Neural crest cell (in vitro differentiated cells): ENCODE measurements at places on chromosomes 7 and 10. TPM values are rescaled to one million over a fixed set of nuclear protein-coding genes. Genes with fewer than 3 reads are reported as not detected.

Gene EVX1
- 0.79 and 0.80 TPM in 2 replicates for total RNA-seq

Gene SYCE1
- total RNA-seq = not detected in 2 replicates

GRCh38 chr10:75050149-75050919 lies 61.1 kb upstream of the SAMD8 start:
- no peaks in the 10 kb centered on the region for H3K36me3 ChIP-seq
- no peak overlapping the region for H3K4me3 ChIP-seq
- H3K4me1 ChIP-seq = no peaks in the 10 kb centered on the region
- H3K27me3 ChIP-seq = no peaks in the 10 kb centered on the region
- DNase-seq = no peak

DNA sequence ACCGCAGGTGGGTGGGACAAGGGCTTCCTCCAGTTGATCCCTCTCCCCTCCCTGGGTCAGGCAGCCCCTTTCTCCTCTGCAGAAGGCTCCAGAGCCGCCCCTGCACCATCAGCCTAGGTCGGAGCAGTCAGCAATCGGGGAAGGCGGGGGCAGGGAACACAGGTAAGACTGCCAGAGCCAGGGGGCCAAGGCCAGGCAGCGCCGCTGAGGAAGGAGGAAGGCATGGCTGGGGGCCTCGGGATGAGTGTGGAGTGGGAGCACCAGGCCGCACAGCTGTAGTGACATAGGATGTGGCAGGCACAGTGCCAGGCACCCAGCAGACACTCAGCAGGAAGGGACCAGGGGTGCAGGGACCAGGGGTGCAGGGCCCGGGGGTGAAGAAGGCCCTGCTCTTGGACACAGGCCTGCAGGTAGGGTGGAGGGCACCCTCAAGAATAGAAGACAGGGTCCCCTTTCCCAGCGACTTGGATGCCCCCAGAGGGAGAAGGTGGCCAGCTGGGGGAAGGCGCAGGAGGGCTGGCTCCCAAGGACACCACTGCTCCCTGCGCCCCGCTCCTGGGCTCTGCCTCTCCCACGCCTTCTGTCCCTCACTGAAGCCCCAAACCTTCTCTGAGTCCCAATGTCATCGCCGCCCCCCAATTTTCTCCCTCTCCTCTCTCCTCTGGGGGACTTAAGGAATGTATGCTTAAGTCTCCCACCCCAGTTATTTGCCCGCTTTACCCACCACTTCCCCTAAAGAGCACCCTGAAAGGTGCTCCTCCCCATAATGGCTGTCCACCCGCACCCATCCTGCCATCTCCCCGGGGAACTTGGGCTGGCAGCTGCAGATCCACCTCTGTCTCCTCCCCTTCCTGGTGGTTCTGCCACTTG lies 38.5 kb downstream of the CAMK2B start:
- H3K27ac ChIP-seq = no peak overlapping the region
- DNase-seq = no peak
- H3K4me3 ChIP-seq = no peak overlapping the region
- no peaks in the 10 kb centered on the region for H3K27me3 ChIP-seq
- peaks cover 4% of the 10 kb centered on the region for H3K4me1 ChIP-seq

DNA sequence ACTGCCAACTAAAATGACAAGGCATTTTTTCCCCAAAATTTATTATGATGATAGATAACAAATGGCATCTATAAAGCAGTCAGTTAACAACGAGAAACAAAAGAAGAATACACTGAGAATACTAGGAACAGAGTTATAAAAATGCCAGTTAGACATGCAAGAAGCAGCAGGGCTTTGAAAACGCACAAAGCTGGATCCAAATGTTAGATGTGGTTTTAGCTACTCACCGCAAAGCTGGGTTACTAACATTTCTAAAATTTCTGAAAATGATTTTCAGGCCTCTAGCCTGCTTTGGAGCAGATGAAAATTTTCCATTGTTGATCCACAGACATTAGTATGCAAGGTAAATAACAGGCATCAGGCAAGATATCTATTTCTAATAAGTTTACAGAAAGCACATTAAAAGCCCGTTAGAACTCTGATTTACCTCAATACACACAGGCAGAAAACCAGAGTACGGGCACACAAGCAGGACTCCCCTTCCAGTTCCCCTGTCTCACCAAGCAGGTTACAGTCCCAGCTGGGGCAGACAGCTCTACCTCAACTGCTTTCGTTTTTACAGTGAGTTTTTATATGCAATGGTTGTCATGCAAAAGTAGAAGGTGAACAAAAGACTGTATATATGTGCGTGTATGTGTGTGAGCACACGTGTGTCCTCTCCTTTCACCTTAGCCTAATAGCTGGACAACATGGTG lies 37.9 kb downstream of the GLI3 start:
- no peak overlapping the region for H3K4me3 ChIP-seq
- H3K27me3 ChIP-seq = no peaks in the 10 kb centered on the region
- DNase-seq = no peak
- peaks cover 19% of the 10 kb centered on the region for H3K36me3 ChIP-seq
- H3K27ac ChIP-seq = no peak overlapping the region
- peaks cover 44% of the 10 kb centered on the region for H3K4me1 ChIP-seq

DNA sequence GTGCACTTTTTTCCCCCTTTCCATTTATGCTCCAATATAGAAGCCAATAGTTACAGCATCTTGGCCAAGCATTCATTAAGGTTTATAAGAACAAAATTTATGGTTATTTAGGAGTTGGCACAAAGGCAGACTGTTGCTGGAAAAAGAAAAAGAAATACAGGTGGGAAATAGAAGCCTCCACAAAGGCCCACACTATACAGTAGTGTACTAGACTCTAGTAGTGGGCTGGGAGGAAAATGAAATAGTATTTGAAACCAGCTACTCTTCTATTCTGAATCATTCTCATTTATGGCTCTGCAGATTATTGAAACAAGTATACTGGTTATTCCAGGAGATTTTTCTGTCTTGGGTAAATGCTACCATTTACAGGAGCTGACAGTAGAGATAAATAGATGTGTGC lies 80.9 kb upstream of the CDK6 start:
- no peak overlapping the region for H3K4me3 ChIP-seq
- no peak overlapping the region for H3K27ac ChIP-seq
- peaks cover 9% of the 10 kb centered on the region for H3K4me1 ChIP-seq
- H3K36me3 ChIP-seq = peaks cover 2% of the 10 kb centered on the region

DNA sequence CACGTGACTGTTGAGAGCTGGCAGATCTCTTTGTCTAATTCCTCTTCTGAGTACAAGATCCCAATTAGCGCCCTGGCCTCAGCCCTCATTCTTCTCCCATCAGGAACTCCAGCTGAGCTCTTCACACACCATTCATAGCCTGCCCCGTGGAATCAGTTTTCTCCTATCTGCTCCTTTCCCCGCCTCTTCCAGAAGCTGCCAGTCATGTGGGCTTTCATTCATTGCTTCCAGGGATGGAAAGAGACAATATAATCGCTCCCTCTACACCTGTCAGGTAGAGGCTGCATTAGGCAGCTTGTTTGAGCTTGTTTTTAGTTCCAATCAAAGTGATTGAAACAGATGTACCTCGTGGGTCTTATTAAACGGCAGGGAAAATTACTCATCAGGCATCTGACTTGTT lies 515.8 kb downstream of the TYW1 start:
- H3K27ac ChIP-seq = peak overlapping the region; percentile 86
- H3K27me3 ChIP-seq = peaks cover 3% of the 10 kb centered on the region
- no peak for DNase-seq
- no peak overlapping the region for H3K4me3 ChIP-seq
- H3K36me3 ChIP-seq = no peaks in the 10 kb centered on the region
- peaks cover 4% of the 10 kb centered on the region for H3K4me1 ChIP-seq

GRCh38 chr7:112572669-112573301 lies 92.0 kb downstream of the LSMEM1 start:
- no peak for DNase-seq
- H3K4me3 ChIP-seq = no peak overlapping the region
- peaks cover 6% of the 10 kb centered on the region for H3K4me1 ChIP-seq
- no peaks in the 10 kb centered on the region for H3K36me3 ChIP-seq
